ENCODE measurements at places on chromosomes 16 and 17.

DNA sequence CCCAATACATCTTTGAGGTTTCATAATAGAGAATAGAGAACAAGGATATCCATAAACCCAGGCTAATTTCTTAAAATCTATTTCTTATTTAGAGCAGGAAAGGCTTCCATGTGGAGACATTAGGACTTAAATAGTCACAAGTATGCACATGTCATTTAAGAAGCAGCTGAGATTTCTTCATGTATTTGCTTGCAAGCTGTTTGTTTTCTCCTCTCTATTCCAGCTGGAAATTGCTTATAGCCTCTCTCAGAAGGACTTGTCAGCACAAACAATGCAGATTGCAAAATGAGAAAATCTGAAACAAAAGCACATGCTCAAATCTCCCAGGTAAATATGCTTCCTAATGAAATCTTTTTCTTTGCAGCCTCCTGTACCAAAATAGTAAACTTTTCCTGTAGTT, 1473.1 kb downstream of the CDH8 start:
- DNase-seq: no peak

DNA sequence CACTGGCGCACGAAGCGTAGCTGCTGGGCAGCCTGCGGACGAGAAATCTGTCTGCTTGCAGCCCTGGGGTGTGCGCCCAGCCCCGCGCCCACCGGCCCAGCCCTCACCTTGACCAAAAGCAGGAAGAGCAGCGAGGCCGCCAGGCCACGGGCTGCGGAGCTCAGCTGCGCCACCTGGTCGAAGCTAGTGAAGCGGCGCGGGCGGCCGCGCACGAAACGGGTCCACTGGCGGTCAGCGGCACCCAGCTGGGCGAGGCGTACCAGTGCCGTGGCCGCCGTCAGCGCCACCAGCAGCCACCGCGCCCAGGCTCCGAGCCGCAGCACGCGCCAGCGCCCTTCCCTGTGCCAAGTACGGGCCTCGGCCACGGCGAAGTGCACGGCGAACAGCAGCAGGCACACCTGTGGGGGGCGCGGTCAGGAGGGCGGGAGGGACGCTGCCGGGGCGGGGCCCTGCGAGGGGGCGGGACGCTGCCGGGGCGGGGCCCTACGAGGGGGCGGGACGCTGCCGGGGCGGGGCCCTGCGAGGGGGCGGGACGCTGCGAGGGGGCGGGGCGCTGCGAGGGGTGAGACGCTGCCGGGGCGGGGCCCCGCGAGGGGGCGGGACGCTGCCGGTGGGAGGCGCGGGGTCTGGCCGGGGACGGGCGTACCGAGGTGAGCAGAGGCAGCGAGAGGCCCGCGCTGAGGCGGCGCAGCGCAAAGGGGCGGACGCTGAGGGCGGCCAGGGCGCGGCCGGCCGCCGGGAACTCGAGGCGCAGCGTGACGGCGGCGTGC, 43.2 kb downstream of the TSC2 start:
- no peak for DNase-seq

DNA sequence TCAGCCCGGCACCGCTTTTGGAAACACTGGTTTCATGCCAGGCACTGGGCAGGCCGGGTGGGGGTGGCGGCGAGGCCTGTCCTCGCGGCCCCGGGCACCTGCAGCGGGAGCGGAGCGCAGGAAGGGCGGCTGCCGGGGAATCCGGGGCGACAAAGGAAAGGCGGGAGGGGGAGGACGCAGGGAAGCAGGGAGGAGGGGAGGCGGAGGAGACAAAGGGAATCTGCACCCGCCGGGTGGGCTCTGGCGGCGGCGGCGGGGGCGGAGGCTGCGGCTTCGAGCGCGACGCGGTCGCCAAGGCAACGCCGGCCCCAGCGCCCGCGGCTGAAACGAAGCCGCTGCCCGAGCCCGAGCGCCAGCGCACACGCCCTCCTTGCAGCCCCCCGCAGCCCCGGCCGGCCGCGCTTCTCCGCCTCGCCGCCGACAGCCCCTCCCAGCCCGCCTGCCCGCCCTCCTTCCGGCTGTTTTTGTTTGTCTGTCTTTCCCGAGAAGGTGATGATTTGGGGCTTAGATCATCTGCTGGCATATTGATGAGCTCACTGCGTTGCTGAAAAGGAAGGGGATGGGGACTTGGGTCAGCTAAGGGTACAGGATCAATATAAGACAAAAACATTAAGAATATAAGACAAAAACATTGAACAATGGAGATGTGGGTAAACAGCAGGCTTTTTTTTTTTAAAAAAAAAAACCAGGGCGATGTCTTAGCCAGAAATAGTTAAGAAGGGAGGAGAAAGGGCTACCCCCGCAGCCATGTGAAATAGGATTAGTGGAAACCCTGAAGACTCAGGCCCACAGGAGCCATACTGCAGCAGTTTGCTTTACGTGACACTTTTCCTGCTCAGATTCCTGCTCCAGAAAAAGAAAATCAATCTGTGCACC, 32.7 kb downstream of the CDK5R1 start:
- DNase-seq: no peak

GRCh38 chr17:56577843-56578204, 15.7 kb upstream of the NOG start:
- no peak for DNase-seq

- no peak for DNase-seq
Measured at GRCh38 chr17:81527591-81528383, at the start of gene FSCN2. FSCN2 (plus strand) TSS chr17:81528377; CDS start chr17:81528532, 155 bp downstream.

GRCh38 chr17:53791551-53791950, 31.2 kb upstream of the KIF2B start:
- no peak for DNase-seq

- DNase-seq: no peak
Measured at GRCh38 chr17:55576996-55577586, 65.8 kb upstream of the SMIM36 start.

- no peak for DNase-seq
Measured at GRCh38 chr17:41383690-41384089, 1.6 kb upstream of the KRT34 start.

DNA sequence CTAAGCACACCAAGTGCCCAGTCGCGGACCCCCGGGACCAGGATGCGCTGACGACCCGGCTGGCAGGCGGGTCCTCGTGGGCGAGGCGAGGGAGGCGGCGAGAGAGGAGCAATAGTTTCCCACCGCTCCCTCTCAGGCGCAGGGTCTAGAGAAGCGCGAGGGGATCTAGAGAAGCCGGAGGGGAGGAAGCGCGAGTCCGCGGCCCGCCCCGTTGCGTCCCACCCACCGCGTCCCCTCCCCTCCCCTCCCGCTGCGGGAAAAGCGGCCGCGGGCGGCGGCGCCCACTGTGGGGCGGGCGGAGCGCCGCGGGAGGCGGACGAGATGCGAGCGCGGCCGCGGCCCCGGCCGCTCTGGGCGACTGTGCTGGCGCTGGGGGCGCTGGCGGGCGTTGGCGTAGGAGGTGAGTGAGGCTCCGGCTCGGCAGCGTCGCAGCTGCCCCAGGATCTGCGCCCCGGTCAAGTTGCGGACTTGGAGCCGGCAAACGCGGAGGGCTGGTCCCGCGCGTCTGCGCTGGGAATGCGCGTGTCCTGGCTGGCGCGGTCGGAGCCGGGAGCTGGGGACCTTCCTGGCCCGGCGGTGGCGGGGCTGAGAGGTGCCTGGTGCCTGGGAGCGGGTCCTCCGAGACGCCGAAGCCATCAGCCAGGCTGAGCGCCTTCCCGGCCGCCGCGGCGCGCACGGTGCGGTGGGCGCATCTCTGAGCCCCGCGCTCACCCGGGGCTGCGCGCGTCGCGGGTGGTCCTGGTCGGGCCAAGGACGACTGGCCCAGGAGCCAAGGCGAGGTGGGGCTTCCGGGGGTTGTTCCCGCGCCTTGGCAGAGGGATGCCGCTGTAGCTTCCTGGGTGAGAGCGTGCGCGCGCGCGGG, at the start of gene ITGB3:
Gene ITGB3 (plus strand): TSS at position 287 of the 862 bp plus-strand sequence. CDS start 35 bp downstream, at position 322.
- DNase-seq: no peak

- peak; percentile 80 for DNase-seq
Measured at GRCh38 chr16:74608944-74609343, 2.0 kb upstream of the GLG1 start.

- no peak for DNase-seq
Measured at GRCh38 chr17:21756856-21757619, 64.7 kb downstream of the KCNJ18 start.

- no peak for DNase-seq
Measured at GRCh38 chr17:29158488-29159275, 21.5 kb downstream of the MYO18A start.

DNA sequence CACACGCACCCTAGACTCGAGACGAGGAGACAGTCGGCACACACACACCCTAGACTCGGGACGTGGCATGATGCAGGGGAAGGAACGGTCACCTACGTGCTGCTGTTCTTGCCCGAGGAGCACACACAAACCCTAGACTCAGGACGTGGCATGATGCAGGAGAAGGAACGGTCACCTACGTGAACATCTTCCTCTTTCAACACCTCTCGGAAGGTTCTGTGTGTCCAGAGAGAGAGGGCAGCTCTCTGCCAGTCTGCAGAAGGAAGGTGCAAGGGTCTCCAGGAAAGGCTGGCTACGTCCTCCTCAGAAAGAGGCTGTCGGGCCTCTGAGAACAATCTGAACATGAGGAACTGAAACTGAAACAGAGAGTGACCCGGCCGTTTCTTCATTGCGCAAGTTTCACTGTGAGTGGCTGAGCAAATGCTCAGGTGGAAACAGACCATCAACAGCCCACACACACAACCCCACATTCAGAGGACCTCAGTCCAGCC, 43.4 kb downstream of the ZNF276 start:
- DNase-seq: no peak
